ENCODE measurements at places on chromosomes 3 and 15.
A peak's percentile ranks its signal among the peaks of the same experiment; 100 is the strongest.

- no peak for DNase-seq
Measured at GRCh38 chr3:176514297-176514696, 683.0 kb downstream of the TBL1XR1 start.

GRCh38 chr3:126807795-126808194, 103.8 kb downstream of the CHCHD6 start:
- no peak for DNase-seq

GRCh38 chr3:59064728-59065127, 14.9 kb upstream of the CFAP20DC start:
- DNase-seq: no peak

GRCh38 chr3:52879581-52879980, 17.8 kb downstream of the STIMATE start:
- no peak for DNase-seq

GRCh38 chr3:117017135-117017894, 307.7 kb downstream of the TUSC7 start:
- DNase-seq: no peak

DNA sequence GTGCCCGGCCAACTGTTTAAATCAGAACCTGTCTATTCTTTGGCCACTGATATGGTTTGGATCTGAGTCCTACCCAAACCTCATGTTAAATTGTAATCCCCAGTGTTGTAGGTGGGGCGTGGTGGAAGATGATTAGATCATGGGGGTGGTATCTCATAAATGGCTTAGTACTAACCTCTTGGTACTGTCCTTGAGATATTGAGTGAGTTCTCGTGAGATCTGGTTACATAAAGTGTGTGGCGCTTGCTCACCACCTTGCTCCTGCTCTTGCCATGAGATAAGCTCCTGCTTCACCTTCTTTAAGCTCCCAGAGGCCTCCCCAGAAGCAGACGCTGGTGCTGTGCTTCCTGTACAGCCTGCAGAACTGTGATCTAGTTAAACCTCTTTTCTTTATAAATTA, 42.4 kb downstream of the REC114 start:
- DNase-seq: no peak

DNA sequence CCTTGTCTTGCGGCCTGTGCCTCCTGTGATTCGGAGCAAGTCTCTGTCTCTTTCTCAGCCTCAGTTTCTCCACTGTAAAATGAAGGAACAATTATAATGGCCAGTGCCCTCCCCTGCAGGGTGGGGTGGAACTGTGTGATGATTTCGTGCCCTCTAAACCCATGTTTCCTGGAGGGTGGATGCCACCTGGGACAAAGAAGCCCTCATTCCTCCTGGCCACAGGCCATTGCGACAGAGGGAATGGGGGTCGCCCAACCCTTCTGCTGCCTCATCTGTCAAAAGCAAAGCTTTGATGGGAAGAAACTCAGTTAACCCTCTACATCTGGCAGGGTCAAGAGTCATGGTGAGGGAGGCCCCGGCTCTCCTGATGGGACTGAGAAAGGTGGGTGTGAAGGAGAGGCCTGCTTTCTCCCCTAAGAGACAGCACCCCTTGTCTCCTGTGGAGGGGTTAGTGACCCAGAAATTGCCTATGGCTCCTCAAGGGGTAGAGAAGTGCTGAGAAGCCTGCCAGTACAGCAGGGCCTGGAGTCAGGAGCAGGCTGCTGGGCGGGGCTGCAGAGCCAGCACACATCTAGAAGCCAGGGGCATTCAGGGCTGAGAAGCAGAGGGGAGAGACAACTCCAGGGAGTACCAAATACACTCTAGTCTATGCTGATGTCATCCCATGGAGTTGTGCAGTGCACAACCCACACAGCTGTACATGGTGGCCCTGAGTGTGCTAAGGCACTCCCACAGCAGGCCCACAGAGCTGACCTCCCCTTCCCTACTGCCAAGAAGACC, 61.0 kb downstream of the PLXNA1 start:
- no peak for DNase-seq

GRCh38 chr3:132879656-132880055, 157.4 kb upstream of the NPHP3 start:
- DNase-seq: no peak

DNA sequence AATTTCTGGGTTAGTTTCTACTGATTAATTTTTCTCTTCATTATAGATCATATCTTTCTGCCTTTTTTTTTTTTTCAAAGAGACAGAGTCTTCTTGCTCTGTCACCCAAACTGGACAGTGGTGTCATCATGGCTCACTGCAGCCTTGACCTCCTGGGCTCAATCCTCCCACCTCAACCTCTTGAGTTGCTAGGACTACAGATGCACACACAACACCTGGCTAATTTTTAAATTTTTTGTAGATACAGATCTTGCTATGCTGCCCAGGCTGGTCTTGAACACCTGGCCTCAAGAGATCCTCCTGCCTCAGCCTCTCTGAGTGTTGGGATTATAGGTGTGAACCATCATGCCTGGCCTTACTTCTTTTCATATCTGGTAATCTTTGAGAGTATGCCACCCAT, 73.3 kb upstream of the SLCO2A1 start:
- no peak for DNase-seq

GRCh38 chr15:78149805-78150751, 916 bp downstream of the IDH3A start:
- DNase-seq: peak; percentile 36

- no peak for DNase-seq
Measured at GRCh38 chr3:113136071-113136470, 75.3 kb upstream of the BOC start.

DNA sequence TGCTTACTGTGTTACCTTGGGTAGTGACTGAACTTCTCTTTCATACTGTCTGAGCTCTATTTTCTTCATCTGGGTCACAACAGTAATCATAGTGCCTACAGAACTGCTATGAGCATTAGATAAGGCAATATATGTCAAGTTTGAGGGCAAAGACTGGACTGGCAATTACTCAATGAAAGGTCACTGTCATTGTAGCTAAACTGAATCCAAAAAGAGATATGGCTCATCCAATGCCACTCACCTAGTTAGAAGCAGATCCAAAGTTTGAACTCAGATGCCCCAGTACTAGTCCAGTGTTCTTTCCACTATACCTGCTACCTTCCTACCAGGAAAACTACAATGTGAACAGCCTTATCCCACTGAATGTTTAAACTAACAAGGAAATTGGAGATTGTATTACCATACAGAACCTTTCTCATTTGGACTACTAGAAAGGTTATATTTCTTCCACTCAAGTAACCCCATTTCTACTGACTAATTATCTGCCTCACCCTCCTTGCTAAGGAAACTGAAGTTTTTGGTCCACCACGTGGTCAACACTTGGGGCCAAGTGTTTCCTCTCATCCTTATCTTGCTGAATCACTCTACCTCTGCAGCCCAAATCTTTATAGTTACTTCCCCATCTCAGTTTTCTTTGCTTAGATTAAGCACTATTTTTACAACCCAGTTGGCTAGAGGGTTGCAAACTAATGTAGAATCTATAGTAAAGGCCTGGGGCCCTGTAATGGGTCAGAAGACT, 202.3 kb upstream of the LPP start:
- no peak for DNase-seq

GRCh38 chr3:116425126-116425525, 20.2 kb downstream of the LSAMP start:
- DNase-seq: no peak

GRCh38 chr3:24129549-24129948, 184.5 kb downstream of the NR1D2 start:
- DNase-seq: no peak

DNA sequence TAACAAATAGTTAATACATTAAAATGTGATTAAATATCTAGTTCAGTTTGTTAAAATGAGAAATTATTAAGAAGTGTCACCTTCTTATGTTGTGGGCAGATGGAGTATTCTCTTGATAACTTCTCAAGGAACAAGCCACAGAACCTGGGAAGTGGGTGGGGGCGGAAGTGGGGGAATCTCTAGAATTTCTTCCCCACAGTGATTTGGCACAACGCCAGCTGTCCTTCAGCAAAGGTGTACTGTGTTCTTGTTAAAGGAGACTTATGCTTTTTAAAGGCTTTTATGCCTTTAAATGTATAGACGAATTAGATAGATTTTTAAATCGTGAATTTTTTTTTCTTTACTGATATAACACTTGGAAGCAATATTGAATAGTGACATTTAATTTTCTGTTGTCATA, 42.4 kb downstream of the SEC22A start:
- DNase-seq: no peak

DNA sequence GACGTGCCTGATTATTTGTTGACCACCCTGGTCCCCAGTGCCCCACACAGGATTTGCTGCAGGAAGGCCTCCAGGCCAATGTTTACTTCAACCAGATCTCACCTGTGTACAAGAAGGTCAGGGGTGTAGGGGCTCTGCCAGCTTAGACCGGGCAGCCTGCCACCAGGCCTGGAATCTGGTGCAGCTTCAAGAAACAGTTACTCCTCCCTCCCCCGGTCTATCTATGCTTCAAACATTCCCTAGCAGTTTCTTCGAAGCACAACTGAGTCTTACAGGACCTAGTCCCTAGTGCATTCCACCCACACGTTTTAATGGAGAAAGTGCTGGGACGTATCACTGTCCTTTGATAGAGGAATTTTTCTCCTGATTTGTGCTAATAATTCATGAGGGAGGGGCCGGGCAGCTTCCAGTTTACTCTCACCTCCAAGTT, 8.0 kb downstream of the SH3BP5 start:
- no peak for DNase-seq

GRCh38 chr3:25581823-25582222, 82.9 kb downstream of the TOP2B start:
- no peak for DNase-seq

- no peak for DNase-seq
Measured at GRCh38 chr15:88428805-88429605, 38.2 kb downstream of the MRPL46 start.

DNA sequence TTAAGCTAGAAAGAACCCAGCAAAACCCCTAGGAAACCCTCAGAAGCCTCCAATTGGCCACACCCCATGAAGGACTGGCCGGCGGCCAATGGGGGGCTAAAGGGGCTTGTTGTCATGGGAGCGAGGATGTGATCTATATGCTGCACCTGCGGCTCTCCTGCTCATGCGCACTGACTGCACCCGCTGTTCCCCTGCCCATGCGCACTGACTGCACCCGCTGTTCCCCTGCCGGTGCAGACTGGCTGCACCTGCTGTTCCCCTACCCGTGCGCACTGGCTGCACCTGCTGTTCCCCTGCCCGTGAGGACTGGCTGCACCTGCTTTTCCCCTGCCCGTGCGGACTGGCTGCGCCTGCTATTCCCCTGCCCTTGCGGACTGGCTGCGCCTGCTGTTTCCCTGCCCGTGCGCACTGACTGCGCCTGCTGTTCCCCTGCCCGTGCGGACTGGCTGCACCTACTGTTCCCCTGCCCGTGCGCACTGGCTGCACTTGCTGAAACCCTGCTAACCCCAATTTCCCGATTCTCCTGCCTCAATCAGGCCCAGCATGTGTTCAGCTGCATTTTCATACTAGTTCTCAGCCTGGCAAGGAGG, 16.8 kb upstream of the MCCC1 start:
- DNase-seq: peak; percentile 93

GRCh38 chr3:108292905-108293328, 3.4 kb upstream of the HHLA2 start:
- DNase-seq: no peak

DNA sequence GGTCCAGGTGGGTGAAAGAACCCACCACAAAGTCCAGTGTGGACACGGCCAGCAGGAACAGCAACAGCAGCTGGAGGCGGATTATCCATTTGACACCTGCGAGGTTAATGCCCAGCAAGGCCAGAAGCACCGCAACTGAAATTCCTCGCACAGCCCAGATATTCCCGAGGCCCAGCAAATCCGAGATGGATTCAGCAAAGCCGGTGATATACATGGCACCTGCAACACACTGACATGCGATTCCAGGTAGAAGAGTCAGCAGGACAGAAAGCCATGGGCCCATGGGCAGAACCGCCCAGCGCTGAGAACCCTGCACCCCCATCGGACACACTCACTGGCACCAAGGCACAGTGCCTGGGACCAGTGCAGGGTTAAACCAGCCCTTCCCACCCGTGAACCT, 34.8 kb downstream of the SLC12A8 start:
- no peak for DNase-seq

GRCh38 chr3:16982460-16982859, 97.7 kb downstream of the PLCL2 start:
- no peak for DNase-seq

GRCh38 chr3:67384760-67385397, 269.5 kb downstream of the SUCLG2 start:
- DNase-seq: no peak

DNA sequence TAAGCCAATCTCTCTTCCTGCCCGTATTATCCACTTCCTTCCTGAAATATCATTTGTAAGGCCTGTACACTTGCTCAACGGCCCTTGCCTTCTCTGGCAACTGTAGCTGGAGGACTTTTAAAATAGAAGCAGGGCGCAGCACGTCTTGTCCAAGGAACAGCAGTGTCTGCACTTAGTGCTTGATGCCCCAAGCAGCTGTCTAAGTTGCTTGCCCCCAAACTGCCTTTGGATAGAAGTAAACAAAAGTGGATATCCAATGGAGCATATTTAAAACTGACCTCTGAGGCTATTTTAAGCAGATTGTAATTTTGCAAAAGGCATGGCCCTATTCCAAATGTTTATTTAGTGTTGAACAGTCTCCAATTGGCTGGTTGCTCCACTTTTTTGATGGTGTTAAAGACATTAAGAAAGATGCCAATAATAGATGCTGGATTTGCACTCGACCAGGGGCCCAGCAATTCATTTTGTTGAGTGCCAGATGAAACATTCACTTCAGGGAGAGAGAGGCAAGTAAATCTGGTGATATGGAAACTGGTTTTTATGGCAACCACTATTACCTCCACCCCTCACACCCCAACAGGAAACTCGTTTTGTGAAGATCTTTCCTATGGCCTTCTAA, 526.8 kb upstream of the TBL1XR1 start:
- no peak for DNase-seq

DNA sequence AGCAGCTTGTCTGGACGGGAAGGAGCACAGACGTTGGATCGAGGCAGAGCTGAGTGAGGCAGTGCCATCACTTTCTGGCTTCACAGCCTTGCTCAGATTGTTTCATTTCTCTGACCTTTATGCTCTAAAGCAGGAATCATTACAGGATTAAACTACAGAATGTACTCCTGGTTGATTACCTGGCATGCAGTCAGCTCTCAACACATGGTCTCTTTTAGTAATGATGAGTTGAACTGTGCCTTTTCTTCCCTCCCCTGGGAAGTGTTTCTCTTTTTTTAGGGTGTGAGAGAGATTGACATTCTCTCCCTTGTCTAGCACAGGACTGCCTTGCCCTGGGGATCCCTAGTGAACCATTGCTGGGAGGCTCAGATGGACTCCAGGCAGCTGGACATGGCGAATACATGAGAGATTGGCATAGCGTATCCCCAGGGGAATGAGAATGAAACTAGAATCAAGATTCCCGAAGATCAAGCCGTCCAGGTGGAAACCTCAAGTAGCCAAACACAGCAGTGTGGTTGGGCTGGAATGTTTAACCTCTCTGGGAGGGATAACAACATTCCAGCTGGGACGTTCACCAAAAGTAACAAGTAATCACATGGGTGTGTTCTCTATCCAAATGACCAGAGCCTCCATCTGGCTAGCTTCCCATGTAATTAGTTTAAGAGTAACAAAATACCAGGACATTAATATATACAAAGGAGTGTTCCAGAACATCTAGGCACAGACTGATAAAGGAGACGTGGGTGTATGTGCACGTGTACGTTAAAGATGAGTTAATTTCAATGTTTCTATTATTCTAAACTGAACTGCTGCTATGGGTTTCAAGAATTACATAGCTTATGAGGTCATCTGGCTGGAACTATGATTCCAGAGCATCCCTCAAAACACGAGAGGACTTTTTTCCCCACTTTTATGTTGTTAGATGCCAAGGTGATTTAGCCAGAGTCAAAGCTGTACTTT, 118.6 kb upstream of the NR2E3 start:
- DNase-seq: no peak

GRCh38 chr3:11499144-11499543, 144.6 kb downstream of the VGLL4 start:
- no peak for DNase-seq

Data from NCI-H187 (cell line).